GM12892 (cell line): ENCODE measurements at places on chromosomes 7 and 10.

DNA sequence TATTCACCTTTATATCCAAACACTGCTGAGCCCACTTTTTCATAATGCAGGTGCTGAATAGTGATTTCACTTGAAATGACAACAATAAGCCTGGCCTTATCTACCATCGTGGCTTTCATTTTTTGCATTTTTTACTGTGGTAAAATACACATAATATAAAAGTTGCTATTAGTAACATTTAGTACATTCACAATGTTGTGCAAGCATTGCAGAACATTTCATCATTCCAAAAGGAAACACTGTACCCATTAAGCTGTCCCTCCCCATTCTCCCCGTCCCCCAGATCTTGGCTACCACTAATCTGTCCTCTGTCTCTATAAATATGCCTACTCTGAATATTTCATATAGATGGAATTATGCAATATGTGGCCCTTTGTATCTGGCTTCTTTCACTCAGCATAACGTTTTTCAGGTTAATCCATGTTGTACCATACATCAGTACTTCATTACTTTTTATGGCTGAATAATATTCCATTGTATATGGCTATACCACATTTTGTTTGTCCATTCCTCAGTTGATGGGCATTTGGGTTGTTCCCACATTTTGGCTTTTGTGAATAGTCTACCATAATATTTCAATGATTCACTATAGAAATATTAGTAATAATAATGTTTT, 68.5 kb upstream of the ARID5B start:
- no peak for DNase-seq

GRCh38 chr7:108497082-108497725, 28.7 kb downstream of the PNPLA8 start:
- DNase-seq = no peak

DNA sequence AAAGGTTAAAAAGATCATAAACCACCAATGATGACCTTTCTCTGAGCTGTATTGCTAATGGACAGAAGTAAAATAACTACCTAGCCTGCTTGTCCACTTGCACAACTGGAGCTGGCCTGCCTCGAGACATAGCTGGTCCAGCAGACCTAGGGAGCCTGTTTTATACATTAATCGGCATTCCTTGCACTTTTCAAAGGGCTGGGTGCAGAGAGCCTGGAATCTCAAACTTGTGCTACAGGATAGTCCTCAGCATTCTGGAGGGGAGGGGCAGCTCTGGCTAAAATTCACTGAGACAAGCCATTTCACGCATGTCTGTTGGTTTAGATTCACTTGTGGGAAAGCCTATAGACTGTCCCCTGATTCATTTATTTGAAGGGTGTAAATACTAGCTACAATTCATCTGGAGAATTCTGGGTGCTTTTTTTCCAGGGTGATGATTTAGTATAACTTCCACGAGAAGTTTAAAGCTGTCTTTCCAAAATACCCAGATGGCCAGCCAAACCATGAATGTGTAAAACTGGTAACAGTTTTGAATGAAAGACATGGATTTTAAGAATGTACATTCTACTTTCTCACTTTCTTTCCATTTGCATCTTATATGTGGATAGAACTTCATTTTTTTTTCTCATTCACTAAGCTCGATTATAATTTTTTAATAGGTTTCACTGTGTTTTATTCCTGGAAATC, 389.4 kb downstream of the KCNMA1 start:
- DNase-seq = no peak

GRCh38 chr7:13139436-13139835, 452.0 kb downstream of the ARL4A start:
- DNase-seq = no peak

DNA sequence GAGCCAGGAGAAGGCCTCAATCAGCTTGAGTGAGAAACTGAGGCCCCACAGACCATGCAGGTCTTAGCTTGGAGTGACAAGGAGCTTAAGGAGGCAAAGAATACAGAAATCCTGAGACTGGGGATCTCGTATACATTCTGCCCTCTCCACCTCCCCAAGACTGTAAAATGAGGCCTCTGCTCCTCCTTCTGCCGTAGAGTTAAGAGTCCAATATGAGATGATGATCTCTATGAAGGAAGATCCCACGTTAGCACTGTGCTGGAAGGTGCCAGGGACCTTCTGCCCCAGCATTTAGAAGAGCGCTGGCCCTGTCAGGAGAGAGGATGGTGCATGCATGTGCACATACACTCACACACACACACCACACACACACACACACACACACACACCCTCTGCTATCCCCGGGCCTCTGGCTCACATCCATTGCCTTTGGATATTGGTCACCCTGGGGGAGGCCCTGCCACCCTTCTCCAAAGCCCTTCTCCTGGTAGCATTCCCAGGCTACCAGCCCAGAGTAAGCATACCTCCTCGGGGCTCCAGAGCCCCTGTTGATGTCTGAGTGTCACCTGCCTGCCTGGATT, 15.0 kb downstream of the ZCCHC24 start:
- no peak for DNase-seq

DNA sequence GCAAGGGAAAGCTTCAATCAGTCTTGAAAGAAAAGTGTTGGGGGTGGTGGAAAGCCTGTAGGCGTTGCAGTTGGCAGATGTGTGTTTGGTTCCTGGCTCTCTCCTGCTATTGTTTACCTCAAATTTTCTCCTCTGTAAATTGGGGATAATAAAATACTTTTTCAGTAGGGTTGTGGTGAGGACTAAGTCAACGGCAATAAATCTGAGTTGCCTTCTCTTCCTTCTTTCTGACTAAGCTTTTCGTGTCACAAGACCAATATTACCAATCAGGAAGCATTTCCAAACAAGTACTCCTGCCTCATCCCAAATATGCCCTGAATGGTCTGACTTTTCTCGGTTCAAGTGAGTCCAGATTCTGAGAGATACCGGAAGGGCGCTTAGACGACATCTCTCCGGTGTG, 54.0 kb downstream of the CREB5 start:
- DNase-seq = no peak

GRCh38 chr7:34361663-34362250, 296.3 kb upstream of the NPSR1 start:
- no peak for DNase-seq

- no peak for DNase-seq
These were observed 526.7 kb upstream of the LRRN3 start for GRCh38 chr7:110564246-110564645.

DNA sequence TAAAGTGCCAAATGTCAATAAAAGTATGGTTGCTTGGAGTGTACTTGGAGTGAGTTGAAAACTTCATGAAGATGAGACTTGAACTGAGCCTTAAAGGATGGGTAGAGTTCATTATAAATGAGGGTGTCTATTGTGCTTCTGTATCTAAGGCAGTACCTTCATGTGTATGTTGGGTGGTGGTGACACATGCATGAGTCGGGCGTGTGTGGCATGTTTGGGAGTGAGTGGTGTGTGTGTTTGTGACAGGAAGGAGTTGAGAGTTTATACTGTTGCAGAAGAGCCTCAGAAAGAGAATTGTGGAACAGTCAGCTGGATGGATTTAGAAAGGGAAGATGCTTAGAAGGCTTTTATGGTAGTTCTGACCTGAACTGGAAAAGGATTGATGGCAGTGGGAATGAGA, 6.0 kb upstream of the ZRANB1 start:
- DNase-seq = no peak

- no peak for DNase-seq
These were observed 172.4 kb upstream of the ZNF32 start for GRCh38 chr10:43821103-43821502.

- no peak for DNase-seq
These were observed 15.1 kb downstream of the BCAP29 start for GRCh38 chr7:107594961-107595737.

DNA sequence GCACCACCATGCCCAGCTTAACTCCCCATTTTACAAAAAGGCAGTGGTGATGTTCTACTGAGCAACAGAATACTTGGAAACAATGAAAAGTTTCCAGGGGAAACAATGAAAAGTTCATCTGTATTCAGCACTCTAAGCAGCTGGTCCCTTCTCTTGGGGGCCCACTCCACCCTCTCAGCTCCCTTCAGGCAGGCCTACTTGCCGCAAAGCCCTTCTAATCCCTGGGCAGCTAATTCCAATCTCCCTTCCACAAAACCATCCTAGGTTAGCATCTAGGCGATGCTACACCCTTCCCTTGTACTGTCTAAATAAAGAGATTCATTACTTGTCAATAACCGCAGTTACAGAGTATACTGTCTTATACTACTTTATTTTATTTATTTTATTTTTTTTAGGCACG, 79.1 kb downstream of the SPDYE5 start:
- no peak for DNase-seq

GRCh38 chr7:105219771-105220160, 169.0 kb downstream of the SRPK2 start:
- no peak for DNase-seq

DNA sequence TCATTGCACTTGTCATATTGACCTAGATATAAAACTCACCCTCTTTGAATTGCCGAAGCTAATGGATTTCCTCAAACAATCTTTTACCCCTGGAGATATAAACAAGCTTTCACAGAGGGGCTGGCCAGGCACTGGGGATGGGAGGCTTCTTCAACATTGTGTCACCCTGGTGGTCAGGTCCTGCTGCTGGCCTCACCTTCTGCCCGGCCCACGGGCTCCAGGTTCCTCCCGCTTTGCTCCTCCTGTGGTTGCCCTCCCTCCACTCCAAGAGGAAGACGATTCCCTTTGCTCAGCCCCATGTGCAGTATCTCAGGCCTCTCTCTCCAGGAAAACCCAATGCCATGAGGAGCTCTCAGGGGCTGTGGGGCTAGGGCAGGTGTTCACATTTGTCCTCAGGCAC, 118.1 kb upstream of the ADCY1 start:
- DNase-seq = no peak

GRCh38 chr7:159023746-159024145, 120.9 kb downstream of the VIPR2 start:
- DNase-seq = no peak

DNA sequence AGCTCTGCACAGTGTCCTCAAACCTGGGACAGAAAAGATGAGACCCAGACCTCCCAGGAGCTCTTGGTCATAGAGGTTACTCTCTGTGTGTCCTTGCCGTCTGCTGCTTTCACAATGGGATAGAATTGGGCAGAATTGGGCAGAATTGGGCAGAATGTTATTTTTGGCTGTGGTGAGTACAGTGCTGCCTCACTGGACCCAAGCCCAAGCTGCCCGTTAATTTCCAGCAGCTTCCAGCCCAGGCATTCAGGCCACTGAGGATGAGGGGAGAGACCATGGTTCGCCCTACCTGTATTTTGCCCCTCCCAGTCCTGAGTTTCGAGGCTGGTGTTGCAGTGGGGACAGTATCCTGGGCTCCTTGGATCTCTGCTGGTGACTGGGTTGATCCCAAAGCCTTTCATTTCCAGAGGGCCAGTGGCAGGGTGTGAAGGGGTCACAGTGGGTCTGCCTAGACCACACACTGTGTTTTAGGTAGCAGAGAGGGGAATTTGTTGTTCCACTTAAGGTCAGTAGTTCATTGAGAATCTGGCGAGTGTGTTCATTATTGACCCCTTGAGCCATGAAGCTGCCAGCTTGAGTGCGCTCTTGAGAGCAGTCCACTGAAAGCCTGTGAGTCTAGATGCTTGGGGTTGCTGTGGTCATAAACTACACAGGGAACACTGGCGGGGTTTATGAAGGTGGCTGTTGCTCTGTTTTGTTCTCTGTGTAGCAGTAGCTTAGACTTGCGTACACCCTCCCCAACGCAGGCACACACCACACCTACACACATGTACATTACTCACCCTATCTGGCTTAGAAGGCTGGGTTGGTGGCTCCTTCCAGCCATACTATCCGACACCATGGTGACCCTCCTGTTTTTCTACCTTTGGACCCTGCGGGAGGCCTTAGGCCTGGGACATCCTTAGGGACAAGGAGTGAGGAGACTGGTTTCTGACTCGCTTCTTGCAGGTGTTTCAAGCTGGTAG, 23.5 kb downstream of the NACAD start:
- no peak for DNase-seq

DNA sequence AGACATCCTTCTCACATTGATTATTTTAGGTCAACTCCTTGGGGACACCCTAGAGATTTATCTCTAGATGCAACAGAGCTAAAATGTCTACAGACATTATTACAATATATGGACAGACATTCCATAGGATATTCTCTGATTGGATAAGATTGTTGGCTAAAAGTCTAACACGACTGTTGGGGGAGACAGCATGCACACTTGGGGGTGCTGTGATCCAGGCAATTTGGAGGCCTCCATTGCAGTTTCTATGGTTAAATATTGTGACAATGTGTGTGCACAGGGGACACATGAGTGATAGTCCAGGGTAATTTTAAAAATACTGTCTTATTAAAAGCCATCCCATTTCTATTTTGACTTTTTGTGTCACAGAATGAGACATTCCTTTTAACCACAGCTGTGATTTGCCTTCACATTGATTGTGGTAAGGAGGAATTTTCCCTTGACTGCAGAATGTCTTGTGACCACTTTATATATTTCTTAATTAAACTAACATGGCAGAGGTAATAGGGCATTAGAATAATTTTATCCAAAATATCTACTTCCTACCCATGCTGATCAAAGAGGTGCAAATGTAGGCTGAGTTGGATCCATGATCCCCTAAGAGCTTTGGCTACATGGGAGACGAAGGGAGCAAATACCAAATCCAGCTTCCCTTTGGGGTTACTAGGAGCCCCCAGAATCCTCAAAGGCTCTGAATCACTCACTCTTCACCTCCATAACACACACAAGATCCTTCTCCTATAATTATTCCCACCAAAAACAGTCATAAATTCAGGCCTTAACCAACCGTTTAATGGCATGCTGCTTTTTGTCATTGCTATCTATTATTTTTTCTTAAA, 7.3 kb downstream of the TFPI2 start:
- DNase-seq = no peak

DNA sequence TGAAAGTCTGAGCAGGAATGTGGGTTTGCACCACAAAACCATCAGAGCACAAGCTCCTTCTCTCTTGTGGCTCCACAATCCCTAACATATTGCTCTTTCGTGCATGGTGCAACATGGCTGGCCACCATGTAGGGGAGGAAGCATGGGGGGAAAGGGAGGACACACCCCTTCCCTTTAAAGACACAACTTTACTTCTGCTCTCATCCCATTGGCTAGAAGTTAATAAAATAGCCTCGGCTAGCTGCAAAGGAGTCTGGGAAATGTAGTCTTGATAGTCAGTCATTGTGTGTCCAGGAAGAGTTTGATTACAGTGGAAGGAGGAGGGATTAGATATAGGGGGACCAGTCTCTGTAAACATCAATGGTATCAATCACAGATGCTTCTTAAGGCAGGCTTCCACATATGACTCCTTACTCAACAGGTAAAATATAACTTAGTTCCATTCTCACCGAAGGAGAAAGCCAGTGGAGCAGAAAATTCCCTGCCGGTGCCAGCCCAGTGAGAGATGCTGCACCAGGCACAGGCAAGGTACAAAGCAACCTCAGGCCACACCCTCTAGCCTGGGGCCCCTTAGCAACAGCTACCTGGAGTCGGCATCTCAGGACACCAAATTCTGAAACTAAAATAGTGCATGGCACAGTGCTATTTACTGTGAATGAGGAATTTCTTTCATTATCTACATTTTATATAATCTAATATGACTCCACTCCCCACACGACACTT, 124.7 kb upstream of the CTBP2 start:
- DNase-seq = no peak
